Stimulated activated CD8-positive, alpha-beta memory T cell treated with anti-CD3 and anti-CD28 coated beads, Interleukin-15, amount 100 ng/mL, for 24 hours (primary cell): ENCODE measurements at places on chromosomes 6 and 20.

GRCh38 chr6:153938876-153939275, 100.2 kb upstream of the OPRM1 start:
- DNase-seq: no peak

DNA sequence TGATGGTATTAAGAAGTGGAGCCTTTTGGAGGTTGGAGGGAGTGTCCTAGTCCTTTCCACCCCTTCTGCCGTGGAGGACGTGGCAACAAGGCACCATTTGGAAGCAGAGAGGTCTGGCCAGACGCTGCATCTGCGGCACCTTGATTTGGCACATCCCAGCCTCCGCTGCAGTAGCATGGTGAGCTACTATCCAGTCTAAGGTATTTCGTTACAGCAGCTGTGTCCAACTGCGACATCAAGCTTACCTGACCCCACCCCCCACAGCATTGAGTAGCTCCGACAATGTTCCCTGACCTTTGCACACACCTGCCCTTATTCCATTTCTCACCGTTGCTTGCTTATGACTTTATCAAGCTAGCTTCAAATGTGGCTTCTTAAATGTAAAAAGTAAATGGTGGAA, 29.8 kb upstream of the SYNJ2 start:
- no peak for DNase-seq

- DNase-seq: no peak
Observed at GRCh38 chr6:103504501-103505154, 1355.1 kb downstream of the HACE1 start.

DNA sequence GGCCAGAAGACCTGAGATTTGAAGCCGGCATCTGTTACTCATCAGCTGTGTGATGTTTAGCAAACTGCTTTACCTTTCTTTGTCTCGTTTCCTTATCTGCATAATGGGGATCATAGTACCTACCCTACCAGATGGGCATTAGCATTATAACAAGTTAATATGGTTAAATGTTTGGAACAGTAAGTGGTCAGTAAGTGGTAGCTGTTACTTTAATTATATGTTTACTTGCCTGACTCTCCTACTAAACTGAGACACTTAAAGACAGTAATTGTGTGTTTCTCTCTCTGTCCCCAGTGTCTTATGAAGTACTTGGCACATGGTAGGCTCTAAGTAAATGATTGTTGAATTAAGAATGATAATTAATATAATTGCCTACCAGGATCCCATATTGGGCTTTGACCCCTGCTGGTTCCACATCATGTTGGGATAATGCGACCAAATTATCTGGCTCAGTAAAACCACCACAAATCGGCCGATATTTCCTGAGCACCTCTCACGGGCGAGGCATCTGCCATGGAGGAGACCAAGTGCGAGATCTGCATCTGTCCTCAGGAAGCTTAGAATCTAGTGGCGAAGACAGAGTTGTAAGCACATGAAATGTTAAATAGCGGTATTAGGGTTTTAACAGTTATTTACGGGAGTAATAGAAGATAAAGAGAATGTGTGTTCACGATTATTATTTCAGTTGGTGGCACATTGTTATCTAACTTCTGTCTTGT, 31.4 kb downstream of the PTK7 start:
- no peak for DNase-seq

- DNase-seq: no peak
Observed at GRCh38 chr6:1494671-1495070, 105.3 kb downstream of the FOXF2 start.

DNA sequence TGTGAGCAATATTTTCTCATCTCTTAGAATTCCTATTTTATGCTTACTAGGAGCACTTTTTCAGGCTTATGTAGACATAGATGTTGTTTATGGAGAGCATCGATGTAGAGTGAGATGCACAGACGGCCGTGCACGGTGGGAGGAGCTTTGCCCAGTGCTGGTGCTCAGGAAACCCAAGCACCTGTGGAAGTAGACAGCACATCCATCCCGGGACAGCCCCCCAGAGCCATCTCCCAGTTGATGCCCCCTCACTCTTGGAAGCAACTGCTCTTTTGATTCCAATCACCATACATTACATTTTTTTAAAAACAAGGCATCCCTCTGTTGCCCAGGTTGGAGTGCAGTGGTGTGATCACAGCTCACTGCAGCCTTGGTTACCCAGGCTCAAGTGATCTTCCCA, 143.7 kb downstream of the SMOC2 start:
- no peak for DNase-seq

- no peak for DNase-seq
Observed at GRCh38 chr6:114419175-114419574, 76.4 kb upstream of the HS3ST5 start.

DNA sequence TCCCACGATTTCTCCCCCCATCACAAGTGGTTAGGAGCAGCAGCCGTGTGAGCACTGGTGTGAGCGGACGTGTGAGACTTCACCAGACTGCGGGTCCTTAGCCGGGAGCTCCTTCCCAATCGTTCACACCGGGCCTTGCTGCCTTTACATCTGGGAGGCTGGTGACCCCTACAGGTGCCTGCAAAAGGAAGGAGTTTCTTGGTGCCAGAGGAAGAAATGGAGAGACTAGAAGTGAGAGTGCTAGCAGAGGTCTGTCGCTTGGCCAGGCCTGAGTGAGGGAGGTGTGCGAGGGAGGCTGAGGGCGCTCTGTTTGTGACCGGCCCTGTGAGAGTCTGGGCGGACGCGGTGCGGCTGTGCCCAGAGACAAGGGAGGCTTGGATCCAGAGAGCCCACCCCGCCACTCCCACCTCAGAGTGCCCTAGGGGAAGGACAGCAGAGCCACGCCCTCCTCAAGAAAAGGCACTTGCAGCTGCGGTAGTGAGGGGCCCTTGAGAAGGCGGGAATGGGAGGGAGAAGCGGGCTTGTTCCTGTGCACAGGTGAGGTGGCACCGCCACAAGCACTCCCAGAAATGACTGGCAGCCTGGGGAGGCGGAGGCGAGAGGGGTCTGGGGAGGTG, 10.0 kb upstream of the ARMC2 start:
- no peak for DNase-seq

DNA sequence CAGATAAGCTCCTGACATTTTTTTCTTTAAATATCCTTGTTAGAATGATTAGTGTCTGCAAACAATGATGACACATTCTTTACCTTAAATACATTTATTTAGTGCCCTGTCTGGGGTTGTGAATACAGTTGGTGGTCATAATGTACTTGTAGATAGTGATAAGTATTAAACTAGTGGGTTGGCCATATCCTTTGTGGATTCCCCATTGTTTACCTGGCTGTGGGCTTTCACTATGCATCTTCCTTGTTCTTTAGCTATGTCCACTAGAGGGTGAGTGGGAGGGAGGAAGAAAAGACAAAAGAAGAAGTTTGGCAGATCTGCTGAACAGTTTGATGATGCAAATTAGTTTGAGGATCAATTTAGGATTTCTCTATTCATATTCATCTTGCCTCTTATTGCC, 15.7 kb downstream of the HS3ST5 start:
- DNase-seq: no peak

DNA sequence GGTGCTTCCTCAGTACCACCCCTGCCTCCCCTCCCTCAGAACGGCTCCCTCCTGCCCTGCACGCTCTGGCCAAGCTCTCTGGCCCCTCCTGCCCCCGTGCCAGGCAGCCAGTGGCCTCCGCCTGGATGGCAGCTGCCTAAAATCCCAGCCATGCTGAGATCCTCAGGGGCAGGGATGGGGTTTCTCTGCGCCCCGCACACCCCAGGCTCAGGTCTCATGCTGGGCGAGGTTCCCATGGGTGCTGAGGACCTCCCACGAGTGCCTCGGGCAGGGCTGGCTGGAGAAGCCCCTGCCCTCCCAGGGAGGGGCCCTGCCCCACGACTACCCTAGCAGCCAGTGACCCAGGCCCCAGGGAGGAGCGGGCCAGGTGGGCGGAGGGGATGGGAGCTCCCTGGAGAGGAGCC, 2.7 kb downstream of the PTK6 start:
- DNase-seq: no peak

DNA sequence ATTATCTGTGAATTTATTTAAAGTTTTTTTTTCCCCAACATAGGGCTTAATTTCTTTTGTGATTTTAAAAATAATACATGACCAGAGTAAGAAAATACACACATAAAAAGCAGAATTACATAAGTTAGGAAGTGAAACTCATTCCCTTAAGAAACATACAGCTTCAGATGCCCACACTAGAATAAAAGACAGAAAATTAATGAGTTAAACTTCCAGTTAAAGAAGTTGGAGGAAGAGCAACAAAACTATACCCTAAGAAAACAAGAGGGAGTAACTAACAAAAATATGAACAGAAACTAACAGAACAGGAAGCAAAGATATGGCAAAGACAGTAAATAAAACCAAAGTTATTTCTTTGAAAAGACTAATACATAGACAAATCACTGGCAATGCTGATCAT, 107.6 kb upstream of the CEP85L start:
- no peak for DNase-seq

- no peak for DNase-seq
Observed at GRCh38 chr6:139108378-139108777, 26.5 kb upstream of the HECA start.

- no peak for DNase-seq
Observed at GRCh38 chr6:6230286-6230685, 90.2 kb downstream of the F13A1 start.

DNA sequence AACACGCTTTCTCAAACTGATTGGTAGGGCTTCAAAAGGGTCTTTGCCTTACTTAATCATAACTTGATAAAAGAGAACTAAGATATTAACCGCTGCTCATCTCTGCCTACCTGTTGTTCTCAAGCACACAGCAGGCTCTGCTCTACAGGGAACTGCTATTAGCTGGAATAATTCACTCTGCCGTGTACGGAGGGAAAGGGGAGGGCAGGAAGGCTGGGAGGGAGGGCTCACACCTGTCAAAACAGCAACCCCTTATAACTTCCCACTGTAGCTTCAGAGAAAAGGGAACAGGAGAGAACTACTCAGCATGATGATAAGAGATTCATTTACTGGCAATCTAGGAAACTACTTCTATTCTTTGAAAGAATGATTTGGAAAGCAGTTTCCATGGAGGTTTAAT, 75.1 kb downstream of the ZMYND8 start:
- DNase-seq: no peak

DNA sequence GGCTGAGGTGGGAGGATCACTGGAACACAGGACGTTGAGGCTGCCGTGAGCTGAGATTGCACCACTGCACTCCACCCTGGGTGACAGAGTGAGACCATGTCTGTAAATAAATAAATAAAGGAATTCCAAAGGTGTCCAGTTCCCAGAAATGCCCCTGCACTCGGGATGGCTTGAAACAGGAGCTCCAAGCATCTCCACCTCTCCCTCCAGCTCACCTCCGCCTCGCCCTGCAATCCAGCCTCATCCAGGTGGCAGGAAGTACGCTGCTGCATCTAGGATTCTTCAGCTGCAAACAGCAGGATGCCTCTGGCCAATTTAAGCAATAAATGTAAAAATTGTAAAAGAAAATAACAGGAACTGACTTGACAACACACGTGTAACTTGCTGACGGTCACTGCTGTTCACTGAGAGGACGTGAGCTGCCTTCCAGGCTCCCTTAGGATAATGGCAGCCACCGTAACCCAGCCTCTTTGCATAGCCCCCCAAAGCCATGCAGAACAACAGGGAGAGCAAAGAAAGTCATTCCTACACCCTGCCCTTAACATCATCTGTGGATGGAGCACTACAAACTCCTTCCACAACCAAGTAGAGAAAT, 11.4 kb upstream of the GRM4 start:
- DNase-seq: no peak

GRCh38 chr20:51331481-51331880, 211.0 kb downstream of the NFATC2 start:
- no peak for DNase-seq

DNA sequence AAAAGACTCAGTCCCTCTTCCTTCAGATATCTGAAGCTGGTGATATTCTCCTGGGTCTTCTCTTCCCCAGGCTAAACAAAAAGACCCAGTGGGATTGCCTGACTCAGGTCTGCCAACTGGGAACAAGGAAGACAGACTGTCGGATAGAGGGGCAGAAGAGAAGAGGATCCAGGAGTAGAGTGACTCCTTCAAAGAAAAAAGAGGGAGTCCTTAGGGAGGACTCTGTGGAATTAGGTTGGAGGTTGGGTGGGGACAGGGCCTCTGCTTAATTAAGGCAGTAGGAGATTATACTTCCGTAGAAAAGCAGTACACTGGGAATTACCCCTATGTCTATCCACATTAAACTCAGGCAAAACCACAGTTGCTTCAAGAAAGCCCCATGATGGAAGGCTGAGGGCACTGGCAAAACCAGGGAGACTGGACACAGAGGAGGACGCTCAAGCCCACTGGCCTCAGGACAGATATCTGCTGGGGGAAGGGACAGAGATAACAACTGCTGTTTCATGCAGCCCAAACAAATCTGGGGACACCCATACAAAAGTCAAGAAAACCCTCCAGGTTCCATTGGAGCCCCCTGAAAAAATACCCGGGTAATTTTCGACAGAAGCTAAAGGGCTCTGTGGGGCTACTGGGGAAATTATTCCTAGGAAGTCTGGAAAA, 5.7 kb downstream of the BCL2L1 start:
- no peak for DNase-seq

DNA sequence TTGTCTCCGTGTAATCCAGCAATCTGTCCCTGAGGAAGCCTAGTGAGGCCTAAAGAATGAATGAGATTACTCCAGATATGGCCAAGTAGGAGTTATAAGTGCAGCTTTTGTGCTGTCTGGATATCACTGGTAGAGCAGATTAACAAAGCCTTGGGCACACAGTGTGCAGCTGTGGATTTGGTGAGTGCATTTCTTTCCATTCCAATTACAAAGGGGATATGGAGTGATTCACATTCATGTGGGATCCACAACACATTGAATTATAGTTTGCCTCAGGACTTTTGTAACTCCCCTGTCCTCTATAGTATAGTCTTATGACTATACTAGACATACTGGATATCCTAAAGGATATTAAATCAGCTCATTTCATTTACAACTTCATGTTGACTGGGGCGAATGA, 47.1 kb downstream of the HLA-F start:
- no peak for DNase-seq

GRCh38 chr6:3456395-3456897, 404 bp downstream of the SLC22A23 start:
- no peak for DNase-seq

GRCh38 chr6:6331393-6331792, 10.9 kb upstream of the F13A1 start:
- no peak for DNase-seq

GRCh38 chr6:26020329-26021000, 57.9 kb downstream of the TRIM38 start:
- no peak for DNase-seq

DNA sequence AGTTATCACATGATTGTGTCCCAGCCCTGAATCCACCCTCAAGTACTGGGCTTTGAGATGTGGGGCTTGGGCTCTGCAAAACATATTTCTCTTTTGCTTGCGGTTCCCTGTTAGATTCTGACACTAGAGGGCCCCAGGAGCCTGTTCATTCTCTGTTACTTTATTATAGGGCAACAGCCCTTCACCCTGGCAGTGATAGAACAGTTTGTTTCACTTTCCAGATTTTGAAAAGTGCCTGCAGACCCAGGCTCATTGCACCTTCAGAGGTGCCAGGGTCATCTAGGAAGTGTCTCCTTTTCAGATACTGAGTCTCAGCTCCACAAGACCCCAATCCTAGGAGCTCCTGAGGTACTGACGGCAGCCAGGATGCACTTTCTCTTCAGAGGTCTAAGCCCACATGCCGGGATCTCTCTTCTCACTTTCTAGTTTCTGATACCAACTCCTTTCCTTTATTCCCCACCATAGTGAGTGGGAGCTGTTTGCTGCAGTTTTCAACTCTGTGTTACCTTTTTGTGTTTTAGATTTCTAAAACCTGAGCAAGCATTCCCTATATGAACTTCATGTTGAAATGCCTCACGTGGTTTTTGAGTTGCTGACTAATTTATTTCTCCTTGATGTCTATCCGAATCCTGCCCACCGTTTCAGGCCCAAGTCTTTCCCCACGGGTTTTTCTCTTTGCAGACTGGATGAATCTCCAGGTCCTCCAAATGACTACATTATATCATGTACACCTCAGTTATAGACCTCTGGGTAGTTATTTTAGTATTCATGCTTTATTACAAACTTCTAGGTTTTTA, 10.9 kb downstream of the ABT1 start:
- DNase-seq: no peak
